ENCODE measurements at places on chromosomes 11 and 22.

GRCh38 chr11:13091373-13091772 lies 82.3 kb downstream of the RASSF10 start:
- peak; percentile 28 for DNase-seq

DNA sequence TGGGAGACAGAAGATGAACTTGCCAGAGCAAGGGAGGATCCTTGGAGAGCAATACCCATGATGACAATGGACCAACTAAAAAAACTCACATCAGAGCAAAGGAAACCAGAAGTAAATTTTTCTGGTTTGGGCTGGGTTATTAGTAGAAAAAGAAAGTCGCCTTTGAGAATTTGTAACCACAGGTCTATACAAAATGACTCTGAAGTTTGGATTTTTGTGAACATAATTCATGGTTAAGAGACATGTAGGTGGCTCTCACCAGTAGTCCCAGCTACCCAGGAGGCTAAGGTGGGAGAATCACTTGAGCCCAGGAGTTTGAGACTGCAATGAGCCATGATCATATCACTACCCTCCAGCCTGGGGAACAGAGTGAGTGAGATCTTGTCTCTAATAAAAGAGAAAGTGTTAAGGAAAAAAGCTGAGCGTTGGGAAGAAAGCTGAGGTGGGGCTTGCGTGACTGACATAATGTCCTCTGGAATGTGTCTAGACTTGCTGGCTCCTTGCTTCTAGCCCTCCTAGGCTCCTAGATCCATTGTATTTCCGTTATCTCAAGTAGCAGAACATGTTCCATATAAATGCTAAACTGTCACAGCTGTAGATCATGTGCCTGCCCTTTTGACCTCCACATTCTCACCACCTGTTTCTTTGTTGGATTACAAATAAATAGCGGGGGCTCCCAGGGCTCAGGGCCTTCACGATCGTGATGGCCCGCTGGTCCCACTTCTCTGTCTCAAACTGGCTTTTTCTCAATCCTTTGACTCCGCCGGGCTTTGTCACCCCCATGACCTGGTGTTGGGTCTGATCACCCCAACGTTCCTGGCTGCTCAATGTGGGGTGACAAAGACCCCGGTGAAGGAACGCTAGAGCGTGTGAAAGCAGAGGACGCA lies 56.2 kb upstream of the SC5D start:
- DNase-seq: peak; percentile 62

DNA sequence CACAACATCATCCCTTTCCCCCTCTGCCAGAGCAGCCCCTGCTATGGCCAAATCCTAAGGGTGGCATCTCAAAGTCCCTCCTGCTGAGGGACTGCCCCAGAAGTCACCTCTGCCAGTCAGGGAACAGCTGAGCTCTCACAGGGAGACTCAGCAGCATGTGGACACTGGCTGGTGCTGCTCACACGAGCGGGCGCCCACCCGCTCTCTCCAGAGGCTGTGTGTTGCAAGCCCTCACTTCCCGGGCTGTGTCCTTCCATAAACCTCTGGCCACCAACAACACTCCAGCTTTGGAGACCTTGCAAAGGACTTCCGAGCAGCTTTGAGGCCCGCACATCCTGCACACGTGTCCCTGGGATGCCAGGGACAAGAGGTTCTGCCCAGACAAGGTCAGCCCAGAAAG lies 2.8 kb downstream of the IGSF9B start:
- no peak for DNase-seq

- DNase-seq: peak; percentile 35
Measured at GRCh38 chr22:45185718-45186514, 22.2 kb downstream of the NUP50 start.

GRCh38 chr11:125978778-125979407 lies 33.0 kb downstream of the VSIG10L2 start:
- no peak for DNase-seq

GRCh38 chr11:60457576-60457975 lies 1.9 kb downstream of the MS4A1 start:
- DNase-seq: no peak

- DNase-seq: no peak
Measured at GRCh38 chr11:70378506-70379134, 19.7 kb upstream of the CTTN start.

DNA sequence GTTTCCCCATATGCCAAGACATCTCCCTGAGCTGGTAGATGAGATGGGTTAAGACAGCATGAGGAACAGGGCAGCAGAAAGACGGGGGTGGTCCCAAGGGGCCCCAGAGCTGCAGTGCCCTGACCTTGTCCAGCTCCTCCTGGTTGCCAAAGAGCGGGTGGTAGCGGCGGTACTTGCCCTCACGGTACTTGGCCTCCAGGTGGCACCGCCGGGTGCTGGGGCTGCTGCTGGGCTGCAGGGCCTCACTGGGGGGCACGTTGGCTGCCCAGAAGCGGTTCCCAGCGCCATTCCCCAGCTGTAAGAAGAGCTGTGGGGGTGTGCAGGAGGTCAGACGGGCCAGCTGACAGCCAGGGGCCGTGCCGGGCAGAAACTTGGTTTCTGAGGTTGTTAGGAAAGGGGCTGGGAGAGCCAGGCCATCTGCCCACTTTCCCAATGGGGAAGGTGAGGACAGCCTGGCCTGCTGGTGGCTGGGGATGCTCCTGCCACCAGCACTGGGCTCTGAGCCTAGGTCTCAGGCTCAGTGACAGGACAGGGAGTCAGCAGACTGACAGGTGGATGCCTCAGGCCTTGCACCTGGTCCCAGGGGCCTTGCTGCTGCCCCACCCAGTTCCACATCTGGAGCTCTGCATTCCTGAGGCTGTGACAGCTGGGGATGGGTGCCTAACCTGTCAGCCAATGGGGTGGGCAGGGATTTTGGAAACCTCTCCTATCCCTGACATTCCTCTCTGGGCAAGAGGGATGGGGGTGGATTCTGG lies 30.0 kb upstream of the PDE2A start:
- DNase-seq: peak; percentile 48

- DNase-seq: peak; percentile 56
Measured at GRCh38 chr22:17120281-17120680, 879 bp downstream of the TMEM121B start.

- no peak for DNase-seq
Measured at GRCh38 chr22:17906978-17907747, 117.2 kb downstream of the MICAL3 start.

- no peak for DNase-seq
Measured at GRCh38 chr11:70129051-70129592, 51.0 kb downstream of the ANO1 start.

DNA sequence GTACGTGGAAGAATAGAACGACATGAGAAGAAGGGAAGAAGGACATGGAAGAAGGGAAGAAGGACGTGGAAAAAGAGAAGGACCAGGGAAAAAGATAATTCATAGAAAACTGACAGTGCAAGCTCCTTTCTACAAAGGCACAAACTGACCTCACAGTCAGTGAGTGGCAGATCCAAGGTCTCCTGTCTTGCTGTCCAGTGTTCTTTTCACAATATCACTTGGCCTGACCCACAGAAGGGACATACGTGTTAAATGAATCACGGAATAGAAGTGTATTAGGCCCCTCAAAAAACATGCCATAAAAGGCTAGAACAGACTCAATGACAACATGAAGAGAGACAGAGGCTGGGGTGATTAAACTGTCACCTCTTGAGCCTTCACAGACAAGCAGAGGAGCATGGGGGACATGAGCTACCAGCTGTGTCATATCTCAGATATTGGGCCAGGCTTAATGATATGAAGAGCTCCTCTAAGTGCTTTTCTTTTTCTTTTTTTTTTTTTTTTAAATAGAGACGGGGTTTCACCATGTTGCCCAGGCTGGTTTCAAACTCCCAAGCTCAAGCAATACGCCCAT lies 4.6 kb downstream of the ASCC2 start:
- DNase-seq: no peak
